CD14-positive monocyte (primary cell): ENCODE measurements at places on chromosomes 6 and 20. TPM values are rescaled to one million over a fixed set of nuclear protein-coding genes. Genes with fewer than 3 reads are reported as not detected.

DNA sequence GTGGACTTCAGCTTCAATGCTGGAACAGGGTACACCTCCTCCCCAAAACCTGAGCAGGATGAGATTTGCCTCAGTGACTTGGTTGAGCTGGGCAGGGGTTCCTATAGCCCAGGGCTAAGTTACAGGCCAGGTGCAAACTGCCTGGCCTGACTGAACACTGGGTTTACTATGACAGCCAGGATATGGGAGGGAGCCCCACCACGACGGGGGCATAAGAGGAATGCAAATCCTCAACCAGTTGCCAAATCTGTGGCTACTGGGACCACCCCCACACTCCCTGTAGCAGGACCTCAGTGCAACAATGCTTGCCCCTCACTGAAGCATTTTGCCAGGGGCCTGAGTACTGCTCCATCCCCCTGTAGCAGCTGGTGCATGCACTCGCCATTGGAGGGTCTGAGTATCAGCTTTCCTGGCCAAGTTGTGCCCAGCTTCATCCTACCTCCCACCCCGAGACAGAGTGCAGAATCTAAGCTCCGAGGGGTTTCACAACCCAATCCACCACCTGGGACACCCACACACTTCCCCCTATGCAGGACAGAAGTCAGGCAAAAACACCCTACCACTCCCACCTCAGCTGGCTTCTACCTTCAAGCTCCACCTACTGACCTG, 27.6 kb downstream of the TREML4 start:
- no peak for DNase-seq

DNA sequence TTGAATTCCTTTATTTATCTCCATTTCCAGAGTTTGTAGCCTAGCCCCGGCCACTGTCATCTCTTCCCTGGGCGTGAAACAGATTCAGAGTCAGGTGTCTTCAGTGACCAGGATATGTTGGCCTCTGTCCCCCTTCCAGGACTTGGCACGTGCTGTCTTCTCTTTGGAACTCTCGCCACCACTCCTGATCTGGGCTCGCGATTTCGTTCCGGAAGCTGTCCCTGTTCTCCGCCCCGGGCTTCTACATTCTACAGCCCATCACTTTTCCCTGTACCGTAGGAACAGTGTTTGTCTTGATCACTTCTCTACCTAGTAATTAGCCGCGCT, 739 bp downstream of the GSS start:
- DNase-seq: peak; percentile 10

GRCh38 chr6:150687508-150687907, 87.8 kb downstream of the PLEKHG1 start:
- DNase-seq: no peak

The ARMC12 gene
- not detected for polyA plus RNA-seq

- peak; percentile 94 for DNase-seq
Observed at GRCh38 chr6:31558631-31559500, 11.5 kb downstream of the NFKBIL1 start.

- DNase-seq: peak; percentile 79
Observed at GRCh38 chr20:19937651-19938420, 79.3 kb upstream of the NAA20 start.

The HLA-DPB1 gene
- 676 and 981 TPM in 2 replicates for polyA plus RNA-seq

The RXRB gene
- 52.5 and 74.5 TPM in 2 replicates for polyA plus RNA-seq

GRCh38 chr6:56567501-56567900, 75.2 kb downstream of the DST start:
- DNase-seq: no peak

DNA sequence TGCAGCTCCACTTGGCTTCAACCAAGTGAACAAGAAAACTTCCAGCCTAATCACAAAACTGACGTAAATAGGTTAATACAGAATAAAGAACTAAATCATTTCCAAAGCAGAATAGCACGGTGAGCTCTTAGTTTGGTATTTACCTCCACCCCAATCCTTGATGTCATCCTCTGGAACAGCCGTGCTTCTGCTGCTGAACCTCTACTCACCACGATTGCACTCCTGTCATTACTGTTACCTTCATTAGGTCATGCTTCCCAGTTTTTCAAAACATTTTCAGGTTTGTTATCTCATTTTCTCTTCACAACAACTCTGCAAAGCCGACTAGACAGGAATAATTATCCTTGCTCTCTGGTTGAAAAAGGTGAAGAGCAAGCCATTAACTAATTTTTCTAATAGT, 15.6 kb upstream of the PLEKHG1 start:
- no peak for DNase-seq

The TCP11 gene
- polyA plus RNA-seq: not detected

DNA sequence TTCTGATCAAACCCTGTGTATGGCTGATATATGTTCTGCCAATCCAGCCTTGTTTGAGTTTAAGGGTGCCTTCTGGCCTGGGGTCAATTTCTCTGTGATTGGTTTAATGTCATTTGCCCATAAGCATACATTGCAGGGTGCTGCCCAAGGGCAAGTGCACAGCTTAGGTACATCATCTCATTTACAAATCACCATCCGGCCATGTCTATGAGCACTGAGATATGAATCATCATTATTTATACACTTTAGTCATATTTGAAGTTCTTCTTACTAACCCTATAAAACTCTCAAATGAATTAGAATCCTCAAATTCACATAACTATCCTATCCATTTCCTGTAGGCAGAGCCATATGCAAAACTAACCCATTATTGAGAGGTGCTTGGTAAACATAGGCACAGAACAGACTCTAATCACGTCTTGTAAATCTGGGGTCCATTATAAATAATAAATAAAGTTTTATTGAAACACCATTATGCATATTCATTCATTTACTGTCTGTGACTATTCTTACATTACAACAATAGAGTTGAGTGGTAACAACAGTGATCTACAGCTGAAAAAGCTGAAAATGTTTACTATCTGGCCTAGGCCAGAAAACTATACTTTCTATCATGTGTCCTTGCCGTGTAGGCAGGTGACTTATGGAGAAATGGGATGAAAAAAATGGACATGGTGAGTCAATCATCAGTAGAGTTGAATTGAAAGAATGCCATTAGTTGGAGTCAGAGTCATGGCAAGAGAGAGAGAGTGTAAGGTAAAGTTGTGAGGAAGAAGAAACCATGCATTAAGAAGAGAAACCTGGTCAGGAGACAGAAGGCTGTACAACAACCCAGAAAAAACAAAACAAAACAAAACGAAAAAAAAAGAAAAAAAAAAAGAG, 25.0 kb downstream of the KCNQ5 start:
- DNase-seq: no peak
